IMR-90 (cell line): ENCODE measurements at places on chromosomes 6 and 20.

GRCh38 chr6:30886897-30887255 lies 2.6 kb downstream of the DDR1 start:
- DNase-seq = no peak

- DNase-seq = no peak
Observed at GRCh38 chr6:25218346-25218745, 60.8 kb upstream of the CARMIL1 start.

DNA sequence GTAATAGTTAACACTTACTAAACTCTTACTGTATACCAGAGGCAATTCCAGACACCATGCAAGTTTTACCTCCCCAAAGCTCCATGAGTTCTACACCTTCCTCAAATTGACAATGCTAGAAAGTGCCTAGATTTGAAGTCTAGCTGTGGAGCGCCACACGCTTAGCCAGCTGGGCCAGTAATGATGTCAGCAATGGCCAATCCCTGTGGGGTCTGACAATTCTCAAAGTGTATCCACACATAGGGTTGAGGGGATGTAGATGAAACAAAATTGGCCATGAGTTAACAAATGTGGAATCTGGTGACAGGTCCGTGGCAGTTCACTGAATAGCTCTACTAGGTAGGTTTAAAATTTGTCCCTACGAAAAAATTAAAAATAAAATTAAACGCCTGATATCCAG lies 1.3 kb downstream of the ZNF343 start:
- DNase-seq = peak; percentile 28

GRCh38 chr6:113397236-113397635 lies 459.9 kb upstream of the MARCKS start:
- DNase-seq = peak; percentile 79

- DNase-seq = no peak
Observed at GRCh38 chr20:42419814-42420532, 769.7 kb downstream of the PTPRT start.

DNA sequence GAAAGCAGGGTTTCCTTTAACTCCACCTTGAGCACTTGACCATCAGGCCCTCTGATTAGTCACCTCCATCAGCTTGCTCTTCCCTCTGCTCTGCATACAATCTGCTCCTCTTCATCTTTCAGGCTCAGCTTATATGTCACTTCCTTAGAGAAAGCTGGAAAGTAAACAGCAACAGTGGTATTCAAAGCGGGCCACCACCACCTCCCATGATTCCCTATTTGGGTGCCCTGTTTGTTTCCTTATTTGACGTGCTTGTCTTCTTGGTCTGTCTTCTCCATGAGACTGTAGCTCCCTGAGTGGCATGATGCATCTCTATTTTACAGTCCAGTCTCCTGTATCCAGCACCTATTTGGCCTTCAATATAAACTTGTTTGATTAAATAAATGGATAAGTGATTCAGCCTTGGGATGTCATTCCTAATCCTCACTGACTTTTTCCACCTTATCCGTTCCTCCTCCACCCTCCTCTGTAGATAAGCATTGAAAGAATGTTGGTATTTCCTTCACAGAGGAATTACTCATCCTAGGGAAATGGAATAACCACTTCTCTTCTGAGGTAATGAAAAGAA lies 102.8 kb upstream of the SGK1 start:
- peak; percentile 90 for DNase-seq

DNA sequence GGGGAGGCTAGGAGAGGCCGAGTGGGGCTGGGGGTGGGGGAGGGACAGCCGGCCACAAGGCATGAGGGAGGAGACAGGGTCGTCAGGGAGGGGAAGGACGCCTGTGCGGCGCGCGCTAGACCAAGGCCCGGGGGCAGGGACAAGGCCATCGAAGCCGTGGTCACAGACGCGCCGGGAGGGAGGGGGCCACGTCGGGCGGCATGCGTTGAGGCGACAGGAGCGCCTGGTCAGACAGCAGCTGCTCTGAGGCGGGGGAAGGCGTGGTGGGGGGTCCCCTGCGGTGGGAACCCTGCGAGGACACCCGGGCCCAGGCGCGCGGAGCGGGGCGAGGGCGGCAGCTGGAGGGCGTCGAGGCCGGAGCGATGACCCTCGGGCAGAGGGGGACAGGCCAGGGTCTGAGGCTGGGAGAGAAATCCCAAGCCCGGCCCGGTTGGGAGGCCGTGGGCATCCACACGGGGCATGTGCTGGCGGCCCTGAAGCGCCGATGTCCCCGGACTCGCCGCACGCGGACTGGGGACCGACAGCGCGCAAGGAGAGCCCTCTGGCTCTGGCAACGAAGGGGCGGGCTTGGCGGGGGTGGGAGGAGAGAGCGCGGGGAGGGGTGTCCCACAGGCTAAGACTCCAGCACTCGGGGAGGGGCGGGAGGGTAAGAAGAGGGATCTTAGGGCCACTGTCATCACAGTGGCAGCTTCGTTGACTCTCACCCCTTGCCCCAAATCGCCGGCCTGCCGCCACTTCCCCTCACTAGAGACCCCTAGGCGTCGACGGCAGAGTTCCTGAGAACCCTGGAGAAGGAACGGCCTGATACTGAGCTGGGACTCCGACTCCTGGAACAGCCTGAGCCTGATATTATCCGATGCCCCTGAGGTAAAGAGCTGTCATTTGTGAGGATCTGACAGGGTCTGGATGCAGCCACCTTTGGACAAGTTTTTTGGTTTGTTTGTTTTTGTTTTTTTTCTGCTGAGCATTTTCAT lies 5.0 kb downstream of the TMEM239 start:
- DNase-seq = no peak

GRCh38 chr6:1311400-1312202 lies at the start of gene FOXQ1:
TSS of gene FOXQ1 (plus strand) at chr6:1312098. CDS start at chr6:1312705, 607 bp downstream.
- peak; percentile 40 for DNase-seq

GRCh38 chr6:56357616-56358373 lies 110.4 kb upstream of the COL21A1 start:
- DNase-seq = peak; percentile 57

GRCh38 chr6:22284666-22285065 lies 12.2 kb downstream of the PRL start:
- no peak for DNase-seq

DNA sequence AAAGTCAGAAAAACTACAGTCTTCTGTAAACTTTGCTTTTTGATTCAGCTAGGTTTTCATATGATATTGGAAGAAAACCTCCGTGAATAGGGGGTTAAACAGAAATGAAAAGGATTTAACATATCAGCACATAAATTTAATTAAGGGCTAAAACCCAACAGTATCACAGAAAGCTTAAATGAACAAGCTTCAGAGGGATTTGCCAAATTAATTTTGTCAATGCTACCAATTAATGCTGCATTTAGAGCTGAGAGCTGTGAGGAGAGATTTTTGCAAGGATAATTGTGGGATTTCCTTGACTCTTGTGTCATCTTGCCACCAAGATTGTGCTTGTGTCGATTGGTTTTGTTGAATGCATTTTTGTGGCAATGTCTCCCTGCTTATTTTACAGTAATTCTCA lies 379.9 kb downstream of the CD109 start:
- no peak for DNase-seq

DNA sequence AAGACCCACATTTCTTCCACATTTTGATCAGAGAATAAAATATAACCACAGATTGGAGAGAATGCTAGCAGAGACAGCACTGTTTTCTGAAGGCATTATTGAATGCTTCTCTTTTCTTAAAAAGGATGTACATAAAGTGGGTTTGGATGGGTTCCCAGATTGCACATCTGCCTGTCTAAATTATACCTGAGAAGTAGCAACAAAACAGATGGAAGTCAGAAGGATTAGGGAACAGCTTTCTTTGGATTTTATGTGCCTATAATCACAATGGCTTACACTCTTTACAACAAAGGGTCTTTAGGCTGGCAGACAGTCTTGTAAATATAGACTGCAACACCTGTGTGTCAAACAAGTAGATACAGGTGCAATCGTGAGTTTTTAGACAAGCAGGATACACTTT lies 622.2 kb upstream of the MANEA start:
- DNase-seq = no peak

GRCh38 chr20:49424536-49424935 lies 57.9 kb downstream of the KCNB1 start:
- DNase-seq = no peak

GRCh38 chr6:3370361-3371221 lies 86.3 kb downstream of the SLC22A23 start:
- DNase-seq = no peak

GRCh38 chr6:108114841-108115597 lies 40.5 kb upstream of the OSTM1 start:
- DNase-seq = peak; percentile 55

DNA sequence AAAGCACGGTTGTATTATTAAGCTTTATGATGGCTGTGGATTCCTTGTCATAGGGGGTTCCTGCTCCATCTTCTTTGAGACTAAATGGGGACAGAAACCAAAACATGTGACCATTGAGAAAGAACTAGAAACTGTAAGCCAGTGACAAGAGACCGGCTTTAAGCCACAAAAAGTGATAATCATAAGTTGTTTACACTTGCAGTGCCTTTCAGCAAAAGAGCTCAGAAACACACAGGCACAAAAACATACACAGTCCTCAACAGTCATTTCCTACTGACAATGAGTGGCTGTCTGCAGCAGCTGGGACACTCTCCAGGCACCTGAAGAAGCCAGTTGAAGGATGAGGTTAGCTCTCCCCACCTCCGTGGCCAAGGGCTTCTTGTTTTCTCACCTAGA lies 20.0 kb upstream of the UBE2J1 start:
- DNase-seq = no peak

DNA sequence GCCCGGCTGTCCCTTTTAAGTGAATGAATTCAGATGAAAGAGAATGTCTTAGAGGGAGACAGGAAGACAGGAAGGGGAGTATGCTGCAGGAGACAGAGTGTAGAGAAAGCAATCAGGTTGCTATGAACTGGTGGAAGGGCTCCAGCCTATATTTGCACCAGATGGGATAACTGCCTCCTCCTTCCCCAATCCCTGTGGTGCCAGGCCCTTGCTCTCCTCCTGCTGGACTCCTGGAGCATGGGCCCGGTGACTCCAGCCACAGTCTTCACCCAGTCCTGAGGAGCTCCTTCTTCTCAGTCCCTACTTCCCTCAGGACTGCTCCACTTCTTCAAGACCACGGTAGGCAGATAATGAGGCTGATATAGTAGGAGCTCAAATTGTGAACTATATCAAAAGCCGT lies 91.8 kb downstream of the TMEM200A start:
- DNase-seq = no peak

DNA sequence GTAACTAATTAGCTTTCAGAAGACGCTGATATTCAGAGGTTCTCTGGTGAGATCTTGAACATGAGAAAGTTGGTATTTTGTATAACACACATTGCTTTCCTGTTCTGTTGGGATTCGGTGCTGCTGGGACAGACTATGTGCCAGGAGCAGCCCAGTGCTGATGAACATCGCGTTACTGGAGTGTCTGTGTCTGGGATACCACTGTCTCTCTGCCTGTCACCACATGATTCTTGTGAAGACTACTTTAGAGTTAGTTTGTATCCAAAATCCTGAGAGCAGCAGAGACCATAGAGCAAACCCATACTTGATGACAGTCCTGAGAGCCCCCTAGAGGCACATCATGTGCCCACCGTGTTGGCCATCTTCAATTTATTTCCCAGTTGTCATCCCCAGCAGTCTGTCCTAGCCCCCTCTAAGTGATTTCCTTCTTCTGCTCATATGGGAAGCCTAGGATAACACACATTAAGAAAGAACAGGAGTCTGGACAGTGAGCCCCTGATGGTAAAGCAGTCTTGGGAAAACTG lies 41.8 kb upstream of the TINAG start:
- DNase-seq = no peak

GRCh38 chr6:134589512-134589911 lies 271.6 kb upstream of the SGK1 start:
- peak; percentile 100 for DNase-seq

- DNase-seq = no peak
Observed at GRCh38 chr6:6218759-6219085, 101.7 kb downstream of the F13A1 start.

GRCh38 chr20:58595167-58595566 lies 55.9 kb upstream of the STX16 start:
- DNase-seq = no peak

DNA sequence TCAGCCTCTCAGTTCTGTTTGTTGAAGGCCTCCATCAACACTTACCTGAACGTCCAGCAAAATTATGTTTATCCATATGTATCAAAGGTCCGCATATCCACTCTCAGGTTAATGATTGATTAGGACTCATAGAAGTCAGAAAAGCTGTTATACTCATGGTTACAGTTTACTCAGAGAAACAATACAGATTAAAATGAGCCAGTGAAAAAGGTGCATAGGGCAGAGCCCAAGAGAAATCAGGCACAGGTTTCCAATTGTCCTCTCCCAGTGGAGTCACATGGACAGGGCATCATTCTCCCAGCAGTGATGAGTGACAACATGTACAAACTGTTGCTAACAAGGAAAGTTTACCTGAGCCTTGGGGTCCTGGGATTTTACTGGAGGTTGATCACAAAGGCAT lies 36.2 kb downstream of the THEMIS start:
- no peak for DNase-seq

DNA sequence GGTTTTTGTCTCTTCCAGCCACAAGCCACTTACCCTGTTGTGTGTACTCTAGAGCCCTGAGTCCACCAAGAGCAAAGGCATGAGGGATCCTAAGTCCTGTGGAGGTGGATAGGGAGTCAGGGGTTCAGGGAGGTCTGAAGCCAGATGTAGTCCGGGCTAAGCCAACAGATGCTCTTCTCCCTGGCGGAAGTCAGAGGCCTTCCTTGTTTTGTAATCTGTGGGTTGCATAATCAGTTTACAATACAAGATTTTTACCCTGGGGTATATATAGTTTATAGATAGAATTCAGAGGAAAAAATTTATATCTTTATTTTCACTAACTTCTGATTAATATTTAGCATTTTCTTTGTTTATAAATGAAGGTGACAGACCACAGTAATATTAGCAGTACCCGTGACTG lies 9.2 kb downstream of the LAMP5 start:
- no peak for DNase-seq

GRCh38 chr20:41068806-41069205 lies 40.2 kb downstream of the TOP1 start:
- DNase-seq = no peak

DNA sequence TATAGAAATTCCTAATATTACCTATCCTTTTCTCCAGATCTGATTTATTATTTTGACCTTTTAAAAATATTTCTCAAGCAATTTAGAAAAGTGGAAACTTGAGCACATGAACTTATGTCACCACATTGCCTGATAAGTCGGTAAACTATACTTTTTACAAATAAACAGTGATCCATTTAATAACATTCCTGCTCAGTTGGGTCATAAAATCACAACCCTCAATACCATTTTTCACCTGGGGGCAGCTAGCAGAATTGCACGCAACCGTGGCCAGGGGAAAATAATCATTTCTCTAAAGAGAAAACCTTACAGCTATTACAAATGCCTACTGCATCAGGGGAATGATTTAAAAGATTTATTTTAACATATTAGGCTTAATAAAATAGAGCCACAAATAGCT lies 614.5 kb downstream of the PHF3 start:
- peak; percentile 84 for DNase-seq
